ENCODE measurements at places on chromosomes 12 and 14. TPM values are rescaled to one million over a fixed set of nuclear protein-coding genes. Genes with fewer than 3 reads are reported as not detected.

SMIM41 gene
- 0.39 TPM for polyA plus RNA-seq

MAP1LC3B2 gene
- 7.9 TPM for polyA plus RNA-seq

SYCP3 gene
- 0.64 TPM for polyA plus RNA-seq

FZD10 gene
- 1.8 TPM for polyA plus RNA-seq

PRR4 gene
- 7.8 TPM for polyA plus RNA-seq

DHRS2 gene
- polyA plus RNA-seq, result 42.1 TPM

MCRS1 gene
- polyA plus RNA-seq, result 66.2 TPM

PPM1H gene
- polyA plus RNA-seq, result 28.9 TPM

CLEC7A gene
- polyA plus RNA-seq, result 2.2 TPM

GAS2L3 gene
- 18.5 TPM for polyA plus RNA-seq

ACOT6 gene
- polyA plus RNA-seq, result not detected

FAM181A gene
- polyA plus RNA-seq, result not detected

LRFN5 gene
- 8.6 TPM for polyA plus RNA-seq

All from right renal cortex interstitium (tissue), 3 donors.